Stimulated activated CD4-positive, alpha-beta T cell treated with anti-CD3 and anti-CD28 coated beads, Interleukin-12 subunit alpha, Interleukin-12 subunit beta, amount 100 ng/mL, for 4 hours (primary cell): ENCODE measurements at places on chromosomes 13 and 19.
A peak's percentile ranks its signal among the peaks of the same experiment; 100 is the strongest.

DNA sequence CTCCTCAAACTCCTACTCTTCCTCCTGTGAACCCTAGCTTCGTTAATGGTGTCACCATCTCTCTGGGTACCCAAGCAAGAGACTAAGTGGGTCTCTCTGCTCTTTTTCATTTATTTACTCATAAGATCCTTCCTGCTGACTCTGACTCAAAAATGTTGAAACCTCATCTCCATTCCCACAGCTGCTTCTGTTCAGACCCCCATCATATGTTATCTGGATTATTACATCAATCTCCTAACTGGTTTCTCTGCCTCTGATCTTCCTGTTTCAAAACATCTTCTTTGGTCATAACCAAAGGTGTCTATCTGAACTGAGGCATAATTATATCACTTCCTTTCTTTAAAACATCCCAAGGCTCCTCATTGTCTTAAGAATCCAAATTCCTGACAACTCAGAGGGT, 2.0 kb upstream of the MEDAG start:
- no peak for DNase-seq

GRCh38 chr19:51422053-51422448, 4.6 kb upstream of the SIGLEC10 start:
- peak; percentile 92 for DNase-seq

- DNase-seq: no peak
Measured at GRCh38 chr13:99681695-99682094, 180.4 kb downstream of the TM9SF2 start.

- DNase-seq: no peak
Measured at GRCh38 chr13:60969656-60970055, 446.0 kb downstream of the PCDH20 start.

GRCh38 chr19:55602104-55603001, 2.3 kb downstream of the ZNF524 start:
- DNase-seq: no peak

- peak; percentile 65 for DNase-seq
Measured at GRCh38 chr19:43784241-43784980, 3.6 kb upstream of the KCNN4 start.

DNA sequence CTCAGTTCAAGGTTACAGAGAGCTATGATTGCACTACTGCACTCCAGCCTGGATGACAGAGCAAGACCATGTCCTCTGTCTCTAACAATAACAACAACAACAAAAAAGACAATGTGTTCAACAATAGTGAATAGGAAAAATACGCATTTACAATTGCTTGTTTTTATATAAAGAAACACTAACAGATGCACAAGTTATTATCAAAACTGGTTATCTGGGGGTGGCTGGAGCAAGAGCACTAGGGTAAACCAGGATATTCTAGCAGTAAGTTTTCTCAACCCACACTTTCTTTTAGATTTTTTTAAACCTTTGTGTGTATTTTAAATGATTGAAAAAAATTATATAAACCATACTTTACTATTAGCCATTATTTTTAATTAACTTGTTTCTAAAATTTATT, 33.1 kb downstream of the ZNF44 start:
- no peak for DNase-seq

DNA sequence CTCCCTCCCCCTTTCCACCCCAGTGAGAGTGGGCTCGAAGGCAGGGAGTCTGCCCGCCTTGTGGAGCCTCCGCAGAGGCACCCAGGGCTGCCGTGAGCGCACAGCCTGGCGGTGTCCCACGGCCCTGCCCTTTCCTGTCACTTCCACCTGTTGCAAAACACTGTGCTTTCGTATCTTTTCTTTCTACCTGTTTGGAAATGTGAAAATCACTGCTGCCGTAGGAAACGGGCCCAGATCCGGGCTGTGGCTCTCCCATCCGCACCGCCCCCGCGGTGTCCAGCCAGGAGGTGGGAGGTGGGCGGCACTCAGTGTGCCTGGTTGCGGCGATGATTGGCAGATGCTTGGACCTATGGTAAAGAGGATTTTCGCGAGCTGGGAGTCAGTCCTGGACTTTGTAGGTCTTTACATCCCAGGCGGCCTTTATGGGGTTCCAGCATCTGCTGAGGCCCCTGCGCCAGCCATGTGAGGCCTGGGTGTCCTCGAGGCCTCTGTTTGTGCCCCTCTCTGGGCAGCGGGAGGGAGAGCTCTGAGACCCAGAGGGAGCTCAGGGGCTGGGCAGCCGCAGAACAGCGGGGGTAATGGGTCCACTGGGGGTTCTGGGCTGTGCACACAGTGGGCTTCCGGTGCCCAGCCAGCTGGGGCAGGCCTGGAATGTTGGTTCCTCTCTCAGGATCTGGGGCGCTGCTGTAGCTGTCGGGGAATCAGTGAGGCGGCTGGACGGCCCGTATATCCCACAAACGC, 6.1 kb downstream of the STK11 start:
- DNase-seq: no peak

- peak; percentile 80 for DNase-seq
Measured at GRCh38 chr19:41887711-41888382, 4.9 kb downstream of the ARHGEF1 start.

- no peak for DNase-seq
Measured at GRCh38 chr13:39881887-39882286, 226.4 kb downstream of the COG6 start.

- no peak for DNase-seq
Measured at GRCh38 chr13:39811051-39811450, 155.6 kb downstream of the COG6 start.

DNA sequence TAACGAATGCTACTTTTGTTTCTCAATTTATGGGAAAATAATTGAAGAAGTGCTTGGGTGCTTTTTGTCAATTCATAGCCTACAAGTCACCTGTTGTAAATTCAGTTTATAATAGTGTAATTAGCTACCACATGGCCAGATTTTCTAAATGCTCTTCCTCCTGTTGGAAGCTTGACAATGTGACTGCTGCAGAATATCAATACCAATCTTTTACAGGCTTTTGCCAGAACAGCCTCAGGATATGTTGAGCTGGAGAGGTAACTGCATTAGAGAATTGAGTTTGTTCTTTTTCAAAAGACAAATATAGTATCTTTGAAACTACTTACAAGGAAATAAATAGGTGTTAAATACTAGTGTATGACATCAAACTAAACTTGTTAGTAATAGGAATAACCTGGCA, 277.8 kb downstream of the POU4F1 start:
- no peak for DNase-seq

GRCh38 chr13:78032132-78032531, 113.5 kb upstream of the EDNRB start:
- no peak for DNase-seq

DNA sequence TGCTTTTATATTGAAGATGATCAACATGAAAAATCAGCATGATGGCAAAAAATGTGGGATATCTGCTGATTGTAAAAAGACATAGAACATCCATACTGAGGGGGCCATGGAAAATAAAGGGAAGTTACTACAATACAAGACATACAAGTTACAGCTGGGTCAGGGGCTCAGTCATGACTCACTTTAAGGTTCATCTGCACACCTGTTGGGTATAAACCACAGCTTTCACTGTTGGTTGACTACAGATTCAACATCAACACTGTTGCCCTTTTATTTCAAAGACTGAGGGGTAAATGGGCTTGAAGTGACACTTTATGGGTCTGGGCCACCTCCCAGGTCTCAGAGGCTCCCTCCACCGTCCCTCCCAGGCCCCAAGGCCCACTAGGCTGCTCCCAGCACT, 98.1 kb upstream of the IRS2 start:
- DNase-seq: no peak

DNA sequence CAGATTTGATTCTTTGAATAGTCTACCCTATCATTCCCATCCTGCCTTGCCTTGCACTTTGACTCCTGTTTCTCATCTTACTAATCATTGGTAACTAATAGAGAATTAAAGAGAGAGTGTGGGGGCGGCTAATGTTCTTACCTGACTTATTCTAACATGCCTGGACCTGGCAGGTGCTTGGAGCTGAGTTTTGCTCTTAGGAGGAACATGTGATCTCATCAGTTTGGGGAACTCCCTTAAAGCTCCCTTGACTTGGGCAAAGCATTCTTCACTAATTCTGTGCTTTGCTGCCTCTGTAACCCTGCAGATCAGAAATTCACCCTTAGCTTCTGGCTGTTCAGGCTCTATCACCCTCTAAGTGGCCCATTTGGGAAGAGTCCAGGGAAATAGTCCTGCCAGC, 861.1 kb downstream of the GPC5 start:
- no peak for DNase-seq

- DNase-seq: no peak
Measured at GRCh38 chr19:35618857-35619256, 6.3 kb downstream of the HAUS5 start.

- DNase-seq: peak; percentile 67
Measured at GRCh38 chr19:43780706-43781525, at the start of gene KCNN4. Gene KCNN4 (minus strand): TSS chr19:43780973. CDS start chr19:43780861, 112 bp downstream.

- DNase-seq: no peak
Measured at GRCh38 chr19:15328312-15328711, 4.0 kb downstream of the BRD4 start.

DNA sequence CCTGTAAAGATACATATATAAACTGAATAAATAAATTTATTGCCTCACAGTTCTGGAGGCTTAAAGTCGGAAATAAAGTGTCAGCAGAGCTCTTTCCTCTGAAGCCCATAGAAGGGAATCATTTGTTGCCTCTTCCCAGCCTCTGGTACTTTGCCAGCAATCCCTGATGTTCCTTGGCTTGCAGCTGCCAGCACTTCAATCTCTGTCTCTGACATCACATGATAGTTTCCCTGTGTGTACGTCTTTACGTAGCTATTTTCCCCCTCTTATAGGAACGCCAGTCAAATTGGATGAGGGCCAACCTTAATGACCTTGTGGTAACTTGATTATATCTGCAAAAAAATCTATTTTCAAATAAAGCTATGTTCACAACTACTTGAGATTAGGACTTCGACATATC, 250.9 kb downstream of the LIG4 start:
- no peak for DNase-seq

GRCh38 chr19:16094360-16095070, 17.2 kb upstream of the RAB8A start:
- no peak for DNase-seq

- no peak for DNase-seq
Measured at GRCh38 chr19:54312436-54313377, at the start of gene LILRA5. Gene LILRA5 (minus strand): TSS chr19:54313166. CDS start chr19:54313019, 147 bp downstream.

DNA sequence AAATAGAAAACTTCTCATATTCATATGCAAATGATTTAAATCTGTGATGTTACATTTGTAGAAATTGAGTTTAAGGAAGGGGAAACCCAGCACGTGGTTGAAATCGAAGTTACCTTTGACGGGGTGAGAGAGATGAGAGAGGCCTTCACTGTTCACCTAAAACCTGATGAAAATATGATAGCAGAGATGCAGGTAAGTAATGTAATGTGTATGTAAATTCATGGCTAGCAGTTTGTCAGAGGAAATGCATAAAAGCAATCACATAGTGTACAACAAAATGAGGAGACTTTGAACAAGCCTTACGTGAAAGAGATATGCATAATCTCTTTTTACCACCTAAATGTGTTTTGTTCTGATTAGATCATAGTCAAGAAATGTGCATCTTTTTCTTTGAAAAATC, 134.6 kb downstream of the STOML3 start:
- no peak for DNase-seq

GRCh38 chr13:59587030-59587429, 576.7 kb downstream of the DIAPH3 start:
- DNase-seq: no peak

DNA sequence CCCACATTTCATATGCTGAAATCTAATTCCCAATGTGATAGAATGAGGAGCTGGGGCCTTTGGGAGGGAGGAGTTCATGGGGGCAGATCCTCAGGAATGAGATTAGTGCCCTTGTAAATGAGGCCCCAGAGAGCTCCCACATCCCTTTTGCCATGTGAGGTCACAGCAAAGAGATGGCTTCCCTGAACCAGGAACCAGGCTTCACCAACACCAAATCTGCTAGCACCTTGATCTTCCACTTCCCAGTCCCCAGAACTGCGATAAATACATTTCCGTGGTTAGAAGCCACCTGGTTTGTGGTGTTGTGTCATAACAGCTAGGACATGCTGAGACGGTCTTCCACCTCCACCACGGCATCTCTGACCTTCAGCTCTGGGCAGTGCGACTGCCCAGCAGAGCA, 62.1 kb downstream of the ING1 start:
- DNase-seq: no peak

DNA sequence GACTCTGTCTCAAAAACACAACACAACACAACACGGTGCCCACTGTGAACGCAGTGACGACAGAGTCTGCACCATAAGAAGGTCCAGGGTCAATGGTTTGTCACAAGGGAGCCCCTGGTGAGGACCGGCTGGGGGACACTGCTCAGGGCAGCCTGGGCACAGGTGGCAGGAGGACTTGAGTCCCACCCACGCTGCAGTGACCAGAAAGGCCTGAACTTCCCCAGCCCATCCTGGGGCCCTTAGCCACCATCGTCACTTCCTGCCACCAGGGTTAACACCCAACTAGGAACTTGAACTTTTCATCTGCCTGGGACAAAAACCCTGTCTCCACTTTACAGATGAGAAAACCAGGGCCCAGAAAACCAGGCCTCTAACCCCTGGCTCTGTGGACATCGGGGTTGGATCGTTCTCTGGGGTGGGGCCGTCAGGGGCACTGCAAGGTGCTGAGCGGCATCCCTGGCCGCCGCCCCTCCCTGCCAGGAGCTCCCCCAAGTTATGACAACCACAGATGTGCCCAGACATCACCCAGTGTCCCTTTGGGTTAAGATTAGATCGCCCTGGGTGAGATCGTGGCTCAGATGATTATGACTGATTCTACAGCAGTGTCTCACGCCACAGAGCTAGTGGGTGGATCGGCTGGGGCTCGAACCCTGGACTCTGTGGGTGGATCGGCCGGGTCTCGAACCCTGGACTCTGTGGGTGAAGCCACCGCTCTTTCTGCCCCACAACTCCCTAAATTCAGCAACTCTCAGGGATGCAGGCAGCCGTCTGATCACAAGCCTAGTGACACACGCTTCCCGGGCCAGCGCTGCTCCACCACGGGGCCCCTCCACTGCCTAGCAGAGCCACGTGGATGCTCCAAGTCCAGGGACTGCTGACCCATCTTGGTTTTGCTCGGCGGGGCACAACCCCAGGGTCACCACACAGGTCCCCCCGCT, 14.0 kb downstream of the MOB3A start:
- no peak for DNase-seq

GRCh38 chr13:48775804-48776203, 122.1 kb downstream of the CYSLTR2 start:
- no peak for DNase-seq

DNA sequence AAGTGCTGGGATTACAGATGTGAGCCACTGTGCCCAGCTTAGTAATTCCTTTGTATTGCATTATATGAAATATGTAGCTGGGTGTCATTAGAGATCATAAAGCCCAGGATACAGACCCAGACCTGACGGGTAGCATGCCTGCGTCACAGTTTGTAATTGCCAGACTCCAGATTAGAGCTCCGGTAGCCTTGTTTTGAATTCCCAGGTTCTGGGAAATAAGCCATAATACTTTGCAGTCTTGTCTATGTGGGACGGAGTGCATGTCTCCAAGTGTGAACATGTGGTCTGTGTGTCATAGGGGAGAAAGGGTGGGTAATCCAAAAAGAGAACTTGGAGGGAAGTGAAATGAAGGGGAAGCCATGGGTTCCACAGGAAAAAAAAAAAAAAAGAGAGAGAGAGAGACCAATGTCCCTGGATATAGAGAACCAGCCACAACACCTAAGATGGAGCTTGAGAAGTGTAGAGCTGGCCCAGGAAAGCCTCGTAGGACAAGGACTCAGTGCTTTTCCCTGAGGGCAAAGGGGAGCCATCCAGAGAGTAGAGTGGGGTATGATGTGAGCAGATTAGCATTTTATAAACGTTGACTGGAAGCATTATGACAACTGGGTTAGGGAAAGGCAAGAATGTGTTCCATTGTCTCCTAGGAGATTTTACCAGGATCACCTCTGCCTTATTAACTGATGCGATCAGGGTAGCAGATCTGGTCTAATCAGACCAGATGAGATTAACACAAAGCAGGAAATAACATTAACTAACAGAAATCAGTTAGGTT, 2.6 kb downstream of the ZSCAN4 start:
- no peak for DNase-seq

- no peak for DNase-seq
Measured at GRCh38 chr19:46453661-46454060, 17.7 kb downstream of the PNMA8A start.
